ENCODE measurements at places on chromosomes 12 and 14. TPM values are rescaled to one million over a fixed set of nuclear protein-coding genes. Genes with fewer than 3 reads are reported as not detected.

The TGM1 gene
- total RNA-seq: 3.3 TPM

The PTPRB gene
- not detected for total RNA-seq

The ABCD2 gene
- total RNA-seq: 3.6 TPM

The CEBPE gene
- 0.68 TPM for total RNA-seq

The KRT78 gene
- total RNA-seq: not detected

The CARMIL3 gene
- 0.43 TPM for total RNA-seq

The RAN gene
- 2,575 TPM for total RNA-seq

The GLIPR1L1 gene
- total RNA-seq: not detected

GRCh38 chr12:48296586-48297282 lies 54.0 kb downstream of the ZNF641 start:
- peaks cover 9% of the 10 kb centered on the region for H3K27me3 ChIP-seq
- DNase-seq: peak; percentile 56
- no peak overlapping the region for H3K27ac ChIP-seq
- peaks cover 10% of the 10 kb centered on the region for H3K4me1 ChIP-seq
- no peaks in the 10 kb centered on the region for H3K36me3 ChIP-seq

- H3K36me3 ChIP-seq: peaks cover 10% of the 10 kb centered on the region
- H3K4me3 ChIP-seq: no peak overlapping the region
- DNase-seq: no peak
- H3K27ac ChIP-seq: no peak overlapping the region
- H3K27me3 ChIP-seq: no peaks in the 10 kb centered on the region
Observed at GRCh38 chr12:22190-22529, 44.4 kb upstream of the IQSEC3 start.

- H3K27me3 ChIP-seq: no peaks in the 10 kb centered on the region
- no peak overlapping the region for H3K27ac ChIP-seq
- peaks cover 8% of the 10 kb centered on the region for H3K36me3 ChIP-seq
- peaks cover 58% of the 10 kb centered on the region for H3K4me1 ChIP-seq
- H3K4me3 ChIP-seq: no peak overlapping the region
Observed at GRCh38 chr12:116148844-116149243, 128.6 kb downstream of the MED13L start.

DNA sequence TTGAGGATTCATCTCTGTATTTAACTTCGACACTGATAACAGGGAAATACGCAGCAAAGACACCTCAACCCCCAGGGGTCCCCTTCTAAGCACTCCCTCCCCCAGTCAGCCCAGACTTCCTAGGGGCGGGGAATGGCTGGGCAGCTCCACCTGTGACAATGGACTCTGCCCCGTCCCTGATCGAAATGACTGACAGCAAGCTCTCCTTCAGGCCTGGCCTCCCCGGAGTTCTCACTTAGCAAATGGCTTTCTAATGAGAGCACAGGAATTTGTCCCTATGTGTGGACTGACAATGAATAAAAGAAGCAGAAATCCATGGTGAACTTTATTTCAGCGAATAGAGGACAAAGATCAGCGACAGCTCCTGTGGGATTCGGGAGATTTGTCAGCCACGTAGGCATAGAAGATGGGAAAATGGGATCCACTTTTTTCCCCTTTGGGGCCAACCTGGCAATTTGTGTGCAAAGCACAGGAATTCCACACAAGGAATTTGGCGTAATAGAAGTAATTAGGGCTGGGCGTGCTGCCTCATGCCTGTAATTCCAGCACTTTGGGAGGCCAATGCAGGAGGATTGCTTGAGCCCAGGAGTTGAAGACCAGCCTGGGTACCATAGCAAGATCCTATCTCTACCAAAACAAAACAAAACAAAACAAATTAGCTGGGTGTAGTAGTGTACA lies 63.8 kb downstream of the TNFAIP2 start:
- H3K27ac ChIP-seq: no peak overlapping the region
- H3K27me3 ChIP-seq: peaks cover 69% of the 10 kb centered on the region
- DNase-seq: no peak
- peaks cover 5% of the 10 kb centered on the region for H3K4me1 ChIP-seq

DNA sequence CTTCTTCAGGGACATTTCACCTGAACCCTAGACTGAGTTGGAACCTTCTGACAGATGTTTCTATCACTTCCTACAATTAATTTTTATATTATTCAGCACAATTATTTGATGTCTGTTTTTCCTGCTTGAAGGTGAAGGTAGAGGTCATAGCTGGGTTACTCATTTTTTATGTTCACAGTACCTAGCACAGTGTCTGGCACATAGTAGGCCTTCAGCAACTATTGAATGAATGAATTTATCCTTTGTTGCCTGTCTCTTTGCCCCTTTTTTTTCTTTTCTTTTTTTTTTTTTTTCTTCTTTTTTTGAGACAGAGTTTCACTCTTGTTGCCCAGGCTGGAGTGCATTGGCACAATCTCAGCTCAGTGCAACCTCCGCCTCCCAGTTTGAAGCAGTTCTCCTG lies 29.5 kb upstream of the FAM177A1 start:
- H3K36me3 ChIP-seq: peaks cover 20% of the 10 kb centered on the region
- DNase-seq: no peak
- H3K4me3 ChIP-seq: no peak overlapping the region
- H3K27ac ChIP-seq: no peak overlapping the region

DNA sequence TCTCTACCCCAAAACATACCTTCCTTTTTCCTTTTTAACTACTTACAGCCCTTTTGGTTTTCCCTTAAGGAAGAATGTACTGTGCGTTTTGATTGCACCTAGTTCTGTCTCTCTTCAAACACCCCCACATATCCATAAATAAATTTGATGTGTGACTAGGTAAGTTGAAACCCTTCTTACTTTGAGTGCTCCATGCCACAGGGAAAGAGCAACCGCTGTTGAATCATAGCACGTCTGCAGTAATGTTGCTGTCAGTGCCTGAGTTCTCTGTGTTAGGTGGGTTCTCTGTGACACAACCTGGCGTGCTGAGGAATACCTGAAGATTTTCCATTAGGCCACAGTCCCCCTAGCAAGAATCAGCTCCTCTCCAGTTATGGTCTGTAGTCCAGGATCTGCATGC lies 102.1 kb downstream of the FIGNL2 start:
- peaks cover 8% of the 10 kb centered on the region for H3K36me3 ChIP-seq
- no peak overlapping the region for H3K27ac ChIP-seq
- H3K27me3 ChIP-seq: peaks cover 7% of the 10 kb centered on the region

DNA sequence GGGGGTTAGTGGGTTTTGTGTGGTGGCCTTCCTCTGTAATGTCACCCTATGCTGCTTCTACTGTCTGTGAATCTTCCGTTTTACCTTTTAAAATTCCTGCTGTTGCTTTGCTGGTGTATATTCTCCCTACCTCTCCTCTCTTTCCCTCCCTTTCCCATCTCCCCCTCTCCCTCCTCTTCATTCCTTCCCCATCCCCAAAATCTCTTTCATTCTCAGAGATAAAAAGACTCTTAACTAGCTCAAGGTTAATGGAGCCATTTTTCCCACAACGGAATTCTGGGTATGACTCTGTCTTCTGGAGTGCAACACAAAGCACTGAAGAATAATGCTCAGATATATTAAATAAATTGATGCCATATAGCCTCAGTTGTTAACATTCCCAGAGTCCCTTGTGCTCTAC lies 148.1 kb downstream of the EGLN3 start:
- no peaks in the 10 kb centered on the region for H3K36me3 ChIP-seq
- peaks cover 43% of the 10 kb centered on the region for H3K27me3 ChIP-seq
- peaks cover 2% of the 10 kb centered on the region for H3K4me1 ChIP-seq

- H3K4me3 ChIP-seq: no peak overlapping the region
- H3K4me1 ChIP-seq: peaks cover 9% of the 10 kb centered on the region
Observed at GRCh38 chr14:23062002-23062401, 4.7 kb upstream of the CDH24 start.

- H3K4me1 ChIP-seq: peaks cover 36% of the 10 kb centered on the region
- no peaks in the 10 kb centered on the region for H3K27me3 ChIP-seq
- DNase-seq: peak; percentile 52
- peak overlapping the region; percentile 98 for H3K4me3 ChIP-seq
Observed at GRCh38 chr12:49827401-49828099, 663 bp downstream of the NCKAP5L start.

DNA sequence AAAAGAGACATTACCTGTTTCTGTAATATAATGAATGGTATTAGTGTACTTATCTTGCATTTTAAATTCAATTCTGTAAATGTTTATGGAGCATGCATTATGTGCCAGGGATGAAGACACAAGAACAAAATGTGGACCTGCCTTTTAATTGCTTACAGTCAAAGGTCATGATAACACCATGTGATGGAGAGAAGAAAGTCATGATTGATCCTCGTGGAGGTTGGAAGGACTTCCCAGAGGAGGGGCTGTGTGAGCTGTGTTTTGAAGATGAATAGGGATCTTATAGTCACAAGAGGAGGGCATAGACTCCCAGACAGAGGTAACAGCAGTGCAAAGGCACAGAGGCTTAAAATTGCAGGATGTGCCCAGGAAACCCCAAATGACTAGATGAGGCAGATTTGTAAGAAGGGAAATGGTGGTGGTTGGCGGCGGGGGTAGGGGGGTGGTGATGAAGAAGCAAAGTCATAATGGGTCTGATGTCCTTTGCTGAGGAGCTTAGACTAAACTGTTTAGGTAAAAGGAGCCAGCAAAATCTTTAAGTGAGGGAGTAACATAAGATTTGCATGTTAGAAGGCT lies 151.5 kb downstream of the PRKCH start:
- peak overlapping the region; percentile 91 for H3K27ac ChIP-seq
- H3K36me3 ChIP-seq: peaks cover 65% of the 10 kb centered on the region
- H3K4me3 ChIP-seq: peak overlapping the region; percentile 77
- H3K4me1 ChIP-seq: peaks cover 88% of the 10 kb centered on the region

GRCh38 chr14:32224737-32225377 lies 21.8 kb upstream of the RNU6-8 start:
- peak; percentile 22 for DNase-seq
- H3K4me1 ChIP-seq: no peaks in the 10 kb centered on the region
- no peak overlapping the region for H3K27ac ChIP-seq
- H3K4me3 ChIP-seq: no peak overlapping the region
- H3K36me3 ChIP-seq: no peaks in the 10 kb centered on the region

GRCh38 chr12:45914090-45914489 lies 76.3 kb downstream of the SCAF11 start:
- H3K4me3 ChIP-seq: no peak overlapping the region
- peaks cover 8% of the 10 kb centered on the region for H3K36me3 ChIP-seq
- no peak for DNase-seq
- no peaks in the 10 kb centered on the region for H3K4me1 ChIP-seq
- H3K27me3 ChIP-seq: no peaks in the 10 kb centered on the region

- no peak for DNase-seq
- H3K27ac ChIP-seq: no peak overlapping the region
- H3K36me3 ChIP-seq: peaks cover 2% of the 10 kb centered on the region
Observed at GRCh38 chr14:89833120-89833532, 121.4 kb downstream of the EFCAB11 start.

DNA sequence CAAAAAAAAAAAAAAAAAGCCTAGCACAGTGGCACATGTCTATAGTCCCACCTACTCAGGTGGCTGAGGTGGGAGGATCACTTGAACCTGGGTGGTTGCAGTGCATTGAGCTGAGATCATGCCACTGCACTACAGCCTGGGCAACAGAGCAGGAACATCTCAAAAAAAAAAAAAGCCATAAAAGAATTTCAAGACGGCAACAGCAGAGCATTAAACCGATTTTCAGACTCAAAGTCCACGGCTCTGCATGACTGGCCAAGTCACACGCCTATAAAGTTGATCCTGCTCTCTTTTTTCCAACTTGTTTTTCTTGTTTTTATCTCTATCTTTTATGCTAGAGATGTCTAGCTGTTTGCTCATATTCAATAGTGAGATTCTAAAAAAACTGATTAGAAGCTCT lies 45.3 kb downstream of the FBXO34 start:
- H3K36me3 ChIP-seq: peaks cover 42% of the 10 kb centered on the region
- H3K27ac ChIP-seq: no peak overlapping the region
- DNase-seq: no peak
- no peak overlapping the region for H3K4me3 ChIP-seq
- H3K4me1 ChIP-seq: peaks cover 11% of the 10 kb centered on the region
- H3K27me3 ChIP-seq: no peaks in the 10 kb centered on the region

DNA sequence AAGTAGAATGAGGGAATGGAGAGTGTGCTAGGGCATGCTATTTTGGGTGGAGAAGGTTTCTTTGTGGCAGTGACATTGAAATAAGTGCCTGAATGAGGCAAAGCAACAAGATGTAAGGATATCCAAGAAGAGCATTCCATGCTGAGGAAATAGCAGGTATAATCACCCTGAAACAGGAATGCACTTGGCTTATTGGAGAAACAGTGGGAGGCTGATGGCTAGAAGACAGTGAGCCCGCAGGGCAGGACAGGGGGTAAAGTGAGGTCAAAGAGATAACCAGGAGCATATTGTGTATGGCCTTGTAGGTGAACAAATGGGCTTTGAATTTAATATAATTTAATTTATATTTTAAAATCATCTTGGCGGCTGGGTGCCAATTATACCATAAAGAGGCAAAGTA lies 877.0 kb downstream of the DIO2 start:
- no peak for DNase-seq
- H3K4me1 ChIP-seq: no peaks in the 10 kb centered on the region
- H3K27ac ChIP-seq: no peak overlapping the region
- H3K36me3 ChIP-seq: no peaks in the 10 kb centered on the region
- H3K4me3 ChIP-seq: no peak overlapping the region
- peaks cover 5% of the 10 kb centered on the region for H3K27me3 ChIP-seq

GRCh38 chr12:81417056-81417455 lies 339.2 kb downstream of the ACSS3 start:
- H3K27ac ChIP-seq: no peak overlapping the region
- no peaks in the 10 kb centered on the region for H3K27me3 ChIP-seq
- H3K4me3 ChIP-seq: no peak overlapping the region
- no peaks in the 10 kb centered on the region for H3K36me3 ChIP-seq
- H3K4me1 ChIP-seq: no peaks in the 10 kb centered on the region

DNA sequence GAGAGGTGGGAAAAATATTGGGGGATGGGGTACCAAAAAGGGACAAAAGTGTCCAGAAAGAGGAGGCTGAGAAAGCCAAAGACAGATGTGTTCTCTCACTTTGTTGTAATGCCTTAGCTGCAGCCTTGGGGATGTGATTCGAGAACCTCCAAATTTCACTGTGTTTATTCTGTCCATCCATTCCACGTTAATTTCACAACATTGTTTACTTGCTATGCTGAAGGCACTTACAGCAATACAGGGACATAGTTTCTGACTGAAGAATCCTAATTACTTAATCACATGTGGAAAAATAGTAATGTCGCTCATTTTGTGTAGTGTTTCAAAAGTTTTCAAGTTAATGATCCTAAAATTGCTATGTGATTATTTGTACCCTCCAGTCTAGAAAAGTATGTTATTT lies 146.2 kb upstream of the SLC38A2 start:
- H3K36me3 ChIP-seq: peaks cover 24% of the 10 kb centered on the region
- DNase-seq: no peak
- no peak overlapping the region for H3K27ac ChIP-seq
- H3K27me3 ChIP-seq: no peaks in the 10 kb centered on the region

- H3K27me3 ChIP-seq: no peaks in the 10 kb centered on the region
- H3K27ac ChIP-seq: no peak overlapping the region
- DNase-seq: no peak
- H3K4me3 ChIP-seq: no peak overlapping the region
- H3K4me1 ChIP-seq: no peaks in the 10 kb centered on the region
- H3K36me3 ChIP-seq: peaks cover 3% of the 10 kb centered on the region
Observed at GRCh38 chr12:45296046-45296586, 80.2 kb downstream of the ANO6 start.

- no peaks in the 10 kb centered on the region for H3K4me1 ChIP-seq
- no peaks in the 10 kb centered on the region for H3K36me3 ChIP-seq
- no peak overlapping the region for H3K4me3 ChIP-seq
- H3K27ac ChIP-seq: no peak overlapping the region
- H3K27me3 ChIP-seq: peaks cover 4% of the 10 kb centered on the region
Observed at GRCh38 chr14:78075555-78076277, 94.5 kb upstream of the NRXN3 start.
